ENCODE measurements at places on chromosomes 5 and 9.

DNA sequence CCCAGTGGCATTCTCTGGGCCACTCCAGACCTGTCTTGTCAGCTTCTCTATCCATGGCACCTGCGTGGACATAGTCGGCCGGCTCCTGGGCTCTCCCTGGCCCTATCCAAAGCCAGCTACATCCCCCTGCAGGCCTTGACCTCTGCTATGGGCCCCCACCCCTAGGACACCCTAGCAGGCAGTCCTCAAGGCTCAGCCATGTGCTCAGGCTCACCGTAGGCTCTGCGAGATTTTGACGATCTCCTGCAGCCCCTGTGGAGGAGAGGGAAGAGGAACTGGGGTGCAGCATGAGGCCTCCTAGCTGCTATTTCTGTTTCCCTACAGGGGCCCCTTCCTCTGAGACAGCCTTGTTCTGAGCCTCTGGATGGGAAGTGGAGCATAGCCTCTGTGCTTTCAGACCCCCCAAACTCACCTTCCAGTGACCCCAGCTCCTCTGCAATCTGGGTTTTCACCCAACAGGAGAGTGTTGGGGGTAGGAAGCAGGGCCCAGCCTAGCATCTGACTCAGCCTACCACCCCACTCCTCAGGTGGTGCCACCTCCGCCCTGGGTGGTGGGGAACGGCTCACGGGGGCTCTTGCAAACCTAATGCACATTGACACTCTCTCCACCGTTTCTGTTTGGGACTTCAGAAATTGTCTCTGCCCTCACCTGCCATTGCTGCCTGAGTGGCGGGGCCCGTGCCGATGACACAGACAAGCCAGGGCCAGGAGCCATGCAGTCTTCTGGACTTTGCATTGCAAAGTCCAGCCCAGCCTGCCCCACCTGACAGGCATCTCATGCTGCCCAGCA is 36.7 kb downstream of the HRH2 start:
- no peak for DNase-seq
- peaks cover 32% of the 10 kb centered on the region for H3K4me1 ChIP-seq
- peaks cover 8% of the 10 kb centered on the region for H3K36me3 ChIP-seq
- H3K27me3 ChIP-seq: no peaks in the 10 kb centered on the region
- H3K27ac ChIP-seq: no peak overlapping the region

DNA sequence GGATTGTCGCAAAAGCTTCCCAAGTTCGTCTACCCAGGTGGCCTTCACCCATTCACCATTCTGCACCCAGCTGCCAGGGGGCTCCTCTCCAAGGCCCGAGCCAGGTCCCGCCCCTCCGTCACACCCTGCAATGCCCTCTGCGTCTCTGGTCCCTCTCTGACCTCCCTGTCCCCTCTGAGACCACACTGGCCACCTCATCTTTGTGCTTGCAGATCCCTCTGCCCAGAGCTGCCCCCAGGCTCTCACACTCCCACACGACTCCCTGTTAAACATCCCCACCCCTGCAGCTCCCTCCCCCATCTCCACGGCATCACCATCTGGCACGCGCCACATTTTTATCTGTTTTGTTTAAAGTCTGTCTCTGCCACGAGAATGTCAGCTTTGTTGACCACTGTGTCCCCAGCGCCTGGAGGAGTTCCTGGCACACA is 243.6 kb downstream of the PBX3 start:
- no peak for DNase-seq
- H3K4me3 ChIP-seq: no peak overlapping the region
- H3K4me1 ChIP-seq: no peaks in the 10 kb centered on the region
- peaks cover 6% of the 10 kb centered on the region for H3K36me3 ChIP-seq

GRCh38 chr9:11966786-11967185 is 726.4 kb upstream of the TYRP1 start:
- no peak for DNase-seq
- no peaks in the 10 kb centered on the region for H3K36me3 ChIP-seq
- no peaks in the 10 kb centered on the region for H3K27me3 ChIP-seq
- no peak overlapping the region for H3K4me3 ChIP-seq

DNA sequence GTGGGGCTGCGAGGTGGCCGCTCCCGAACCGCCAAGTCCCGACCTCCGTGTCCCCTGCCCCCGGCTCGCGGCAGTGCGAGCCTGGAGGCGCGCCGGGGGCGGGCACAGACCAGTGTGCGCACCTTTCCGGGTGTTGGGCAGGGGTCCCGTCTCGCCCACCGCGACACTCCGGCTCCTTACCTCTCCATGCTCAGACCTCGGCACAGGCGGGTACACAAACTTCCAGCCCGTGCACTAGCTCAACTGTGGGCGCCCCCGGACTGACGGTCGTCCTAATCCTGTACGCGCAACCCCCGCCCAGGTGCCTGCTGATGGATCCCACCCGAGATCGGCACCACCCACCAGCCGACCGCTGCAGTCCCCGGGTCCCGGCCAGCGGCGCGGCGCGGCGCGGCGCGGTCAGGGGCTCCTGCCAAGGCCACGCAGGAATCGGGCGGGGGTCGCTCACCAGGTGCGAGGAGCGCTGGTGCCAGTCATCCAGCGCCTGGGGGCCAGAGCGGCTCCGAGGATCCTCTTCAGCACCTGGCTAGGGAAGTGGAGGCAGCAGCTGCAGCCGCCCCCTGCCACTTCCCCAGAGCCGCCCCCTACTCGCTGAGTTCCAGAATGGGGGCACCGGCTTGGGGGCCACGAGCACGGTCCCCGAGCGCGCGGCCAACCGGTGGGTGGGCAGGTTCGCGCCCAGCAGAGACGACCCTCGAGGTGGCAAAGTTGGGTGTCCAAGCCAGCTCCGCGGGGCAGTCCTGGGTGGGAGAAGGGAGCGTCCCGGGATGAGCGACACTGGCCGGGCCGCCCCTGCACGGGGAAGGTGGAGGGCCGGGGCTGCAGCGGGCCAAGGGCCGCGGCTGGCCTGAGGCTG is 511 bp downstream of the SEMA5A start:
- no peaks in the 10 kb centered on the region for H3K36me3 ChIP-seq
- peaks cover 7% of the 10 kb centered on the region for H3K4me1 ChIP-seq
- H3K27me3 ChIP-seq: peaks cover 34% of the 10 kb centered on the region
- no peak for DNase-seq

DNA sequence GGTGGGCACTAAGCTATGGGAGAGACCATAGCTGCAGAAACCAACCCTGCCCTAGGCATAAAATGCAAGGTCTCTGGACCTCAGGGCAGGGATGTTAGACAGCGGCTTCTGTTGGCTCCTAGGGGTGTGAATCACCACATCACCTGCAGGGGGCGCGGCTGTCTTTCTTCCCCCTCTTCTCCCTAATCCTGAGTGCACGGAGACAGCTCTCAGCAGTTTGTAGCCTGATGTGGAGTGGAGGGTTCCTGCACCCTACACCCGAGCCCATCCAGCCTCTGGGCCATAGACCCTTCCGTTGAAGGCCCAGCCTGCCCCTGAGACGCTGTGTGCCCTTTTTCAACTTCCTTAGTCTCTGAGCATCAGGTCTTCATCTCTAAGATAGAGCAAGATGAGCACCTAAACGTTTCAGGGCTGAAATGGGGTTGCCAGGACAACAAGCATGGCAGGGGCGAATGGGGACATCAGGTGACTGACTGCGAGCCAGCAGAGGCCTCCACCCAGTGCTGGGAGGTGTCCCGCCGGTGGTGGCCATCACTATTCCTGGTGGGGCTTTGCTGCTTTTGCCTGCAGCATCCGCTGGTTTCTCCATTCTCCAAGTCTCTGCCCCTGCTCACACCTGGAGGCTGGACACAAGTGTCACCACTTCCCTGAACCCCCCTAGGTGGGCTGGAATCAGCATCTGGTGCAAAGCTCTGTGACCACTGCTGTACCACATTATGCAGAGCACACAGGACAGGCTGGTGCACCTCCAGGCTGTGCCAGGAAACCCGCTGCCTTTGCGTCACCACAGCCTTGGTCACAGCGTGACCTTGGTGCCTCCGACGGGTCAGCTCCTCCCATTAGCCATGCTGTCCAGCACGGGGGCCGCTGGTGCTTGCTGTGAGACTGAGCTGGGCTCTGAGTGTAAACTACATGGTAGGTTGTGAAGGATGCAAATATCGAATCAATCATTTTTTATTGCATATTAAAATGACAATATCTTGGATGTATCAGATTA is 2.5 kb upstream of the SEC16A start:
- peaks cover 2% of the 10 kb centered on the region for H3K36me3 ChIP-seq
- H3K27ac ChIP-seq: peak overlapping the region; percentile 43
- H3K4me1 ChIP-seq: peaks cover 17% of the 10 kb centered on the region
